ENCODE measurements at places on chromosomes 11 and 22. TPM values are rescaled to one million over a fixed set of nuclear protein-coding genes. Genes with fewer than 3 reads are reported as not detected.

The KCNJ11 gene
- total RNA-seq = 14.5 TPM

The RBMXL2 gene
- not detected for total RNA-seq

The DCDC1 gene
- total RNA-seq = 11.1 TPM

The OTOG gene
- 0.23 TPM for total RNA-seq

The CRACR2B gene
- 2.8 TPM for total RNA-seq

The ST14 gene
- total RNA-seq = 0.46 TPM

The KRTAP5-2 gene
- total RNA-seq = not detected

The MICAL3 gene
- 55.8 TPM for total RNA-seq

The GLYATL1 gene
- total RNA-seq = 3.5 TPM

The KRTAP5-11 gene
- total RNA-seq = not detected

The TSPO gene
- 16.1 TPM for total RNA-seq

The C11orf68 gene
- total RNA-seq = 15.2 TPM

The OR8B4 gene
- not detected for total RNA-seq

The XBP1 gene
- total RNA-seq = 53.3 TPM

The VSIG10L2 gene
- total RNA-seq = not detected

The DENND6B gene
- total RNA-seq = 24.2 TPM

The NXF1 gene
- total RNA-seq = 15.9 TPM

The RELT gene
- total RNA-seq = 5.1 TPM

The SYT12 gene
- 6.0 TPM for total RNA-seq

The MS4A8 gene
- total RNA-seq = not detected

The SAA1 gene
- total RNA-seq = not detected

All from diencephalon (tissue), 1 donor.